ENCODE measurements at places on chromosomes 5 and 9. TPM values are rescaled to one million over a fixed set of nuclear protein-coding genes. Genes with fewer than 3 reads are reported as not detected.

DNA sequence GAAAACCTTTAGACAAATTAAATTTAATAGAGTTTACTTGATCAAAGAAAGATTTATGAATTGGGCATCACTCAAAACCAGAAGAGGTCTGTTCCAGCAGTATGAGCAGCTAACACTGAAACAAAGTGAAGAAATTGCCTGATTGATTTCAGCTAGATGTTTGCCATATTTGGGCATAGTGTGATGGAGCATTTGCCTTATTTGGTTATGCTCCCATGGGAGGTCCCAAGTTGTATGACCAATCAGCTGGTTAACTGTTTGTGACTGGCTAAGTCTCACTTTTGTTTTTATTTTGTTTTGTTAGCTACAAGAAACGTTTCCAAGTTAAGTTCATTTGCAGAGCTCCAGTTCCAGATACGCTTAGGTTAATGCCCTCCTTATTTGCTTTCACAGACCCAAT is 53.3 kb upstream of the LMNB1 start:
- no peaks in the 10 kb centered on the region for H3K4me1 ChIP-seq
- no peak overlapping the region for H3K4me3 ChIP-seq
- no peaks in the 10 kb centered on the region for H3K27me3 ChIP-seq
- DNase-seq: no peak

- no peak overlapping the region for H3K4me3 ChIP-seq
- peaks cover 4% of the 10 kb centered on the region for H3K27me3 ChIP-seq
- no peak for DNase-seq
- no peaks in the 10 kb centered on the region for H3K36me3 ChIP-seq
- H3K27ac ChIP-seq: no peak overlapping the region
These were observed 103.2 kb upstream of the VCAN start for GRCh38 chr5:83368319-83368718.

Gene CDH9
- total RNA-seq: not detected

DNA sequence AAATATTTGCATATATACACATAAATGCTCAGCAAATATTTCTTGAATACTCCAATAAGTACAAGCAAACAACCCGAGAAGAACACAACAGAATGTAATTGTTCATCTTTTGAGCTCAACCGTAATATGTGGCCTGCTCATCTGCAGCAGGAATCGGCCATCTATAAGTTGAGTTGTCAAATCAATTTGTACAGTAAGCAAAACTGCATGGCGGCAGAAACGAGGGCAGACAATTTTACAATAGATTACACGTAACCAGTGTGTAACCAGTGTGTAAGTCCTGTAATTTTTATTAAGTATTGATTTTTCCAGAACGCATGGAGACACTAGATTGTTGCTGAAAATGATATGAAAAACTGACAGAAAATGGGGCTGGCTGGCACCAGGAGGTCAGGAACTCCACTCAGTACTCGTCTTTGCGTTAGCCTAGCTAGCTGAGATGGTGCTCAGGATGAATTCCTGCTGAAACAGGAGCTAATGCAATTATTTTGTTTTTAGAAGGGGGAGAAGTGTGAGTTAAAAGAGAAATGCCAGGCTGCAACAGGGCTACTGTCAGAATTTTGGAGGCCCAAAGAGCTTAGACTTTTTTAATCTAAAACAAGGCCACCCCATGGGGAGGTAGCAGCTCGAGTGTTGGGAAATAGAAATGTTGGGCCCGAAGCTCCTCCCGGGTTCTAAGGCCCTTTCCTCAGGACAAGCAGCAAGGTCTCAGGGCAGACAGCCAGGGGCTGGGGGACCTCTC is 682 bp downstream of the DHX29 start:
- H3K4me1 ChIP-seq: no peaks in the 10 kb centered on the region
- H3K27ac ChIP-seq: no peak overlapping the region
- no peak for DNase-seq
- no peak overlapping the region for H3K4me3 ChIP-seq

Gene DOLPP1
- total RNA-seq: 21.4 TPM

Gene PDE6A
- not detected for total RNA-seq

GRCh38 chr9:105656131-105656921 is 5.9 kb upstream of the TAL2 start:
- peaks cover 25% of the 10 kb centered on the region for H3K4me1 ChIP-seq
- H3K27me3 ChIP-seq: peaks cover 3% of the 10 kb centered on the region
- H3K4me3 ChIP-seq: peak overlapping the region; percentile 88
- peak; percentile 50 for DNase-seq

DNA sequence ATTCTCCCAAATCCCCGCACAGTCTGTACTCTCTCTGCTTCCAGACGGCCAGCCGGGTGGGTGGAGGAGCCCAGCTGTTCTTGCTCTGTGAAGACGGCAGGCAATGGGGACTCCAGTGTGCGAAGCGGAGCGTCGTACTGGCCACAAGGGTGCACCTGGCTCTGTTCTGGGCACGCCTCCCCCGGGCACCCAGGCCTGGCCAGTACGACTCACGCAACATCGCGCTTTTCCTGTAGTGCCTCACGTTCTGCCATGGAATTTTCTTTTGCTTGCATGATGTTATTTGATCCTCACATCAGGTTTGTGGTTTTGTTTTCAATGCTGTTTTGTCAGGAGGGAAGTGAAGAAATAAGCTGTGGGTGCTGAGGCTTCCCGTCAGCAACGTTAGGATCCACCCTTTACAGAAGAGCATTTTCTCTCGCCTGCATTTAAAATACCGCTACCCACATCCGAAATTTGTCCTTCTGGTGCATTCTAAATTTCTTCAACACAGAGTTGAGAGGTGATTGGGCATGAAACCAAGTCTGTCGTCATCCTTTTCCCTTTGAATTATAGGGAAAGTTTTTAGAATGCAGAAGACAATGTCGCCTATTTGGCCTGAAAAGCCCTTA is 311.7 kb downstream of the TRIM36 start:
- peaks cover 11% of the 10 kb centered on the region for H3K4me1 ChIP-seq
- no peak overlapping the region for H3K4me3 ChIP-seq
- no peaks in the 10 kb centered on the region for H3K27me3 ChIP-seq
- no peak for DNase-seq

- peak; percentile 4 for DNase-seq
- H3K36me3 ChIP-seq: no peaks in the 10 kb centered on the region
- H3K27me3 ChIP-seq: peaks cover 2% of the 10 kb centered on the region
- peaks cover 44% of the 10 kb centered on the region for H3K4me1 ChIP-seq
- peak overlapping the region; percentile 92 for H3K27ac ChIP-seq
- H3K4me3 ChIP-seq: peak overlapping the region; percentile 6
These were observed 50.3 kb downstream of the MAN2A1 start for GRCh38 chr5:109739741-109740728.

- no peak for DNase-seq
- H3K27me3 ChIP-seq: no peaks in the 10 kb centered on the region
- H3K4me1 ChIP-seq: no peaks in the 10 kb centered on the region
- H3K36me3 ChIP-seq: no peaks in the 10 kb centered on the region
- H3K27ac ChIP-seq: no peak overlapping the region
- H3K4me3 ChIP-seq: no peak overlapping the region
These were observed 487.4 kb upstream of the RIOK2 start for GRCh38 chr5:97670447-97670846.

DNA sequence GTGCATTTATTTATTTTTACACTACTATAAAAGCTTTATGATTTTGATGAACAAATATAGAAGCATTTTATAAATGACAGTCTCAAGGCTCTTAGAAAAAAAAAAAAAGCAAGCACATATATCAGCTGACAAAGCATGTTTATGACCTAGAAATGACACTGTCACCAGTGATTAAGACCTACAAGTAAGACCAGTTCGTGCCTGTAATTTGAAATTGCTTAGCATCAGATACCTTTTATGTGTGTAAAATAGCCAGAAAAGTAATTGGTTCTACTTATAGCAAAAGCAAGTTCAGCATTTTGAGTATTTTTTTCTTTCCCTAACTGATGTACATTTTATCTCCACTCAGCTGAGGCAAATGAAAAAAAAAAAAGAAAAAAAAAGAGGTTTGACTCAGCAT is 808.4 kb downstream of the CDH18 start:
- no peak overlapping the region for H3K4me3 ChIP-seq
- H3K4me1 ChIP-seq: no peaks in the 10 kb centered on the region
- no peak overlapping the region for H3K27ac ChIP-seq
- H3K36me3 ChIP-seq: no peaks in the 10 kb centered on the region

DNA sequence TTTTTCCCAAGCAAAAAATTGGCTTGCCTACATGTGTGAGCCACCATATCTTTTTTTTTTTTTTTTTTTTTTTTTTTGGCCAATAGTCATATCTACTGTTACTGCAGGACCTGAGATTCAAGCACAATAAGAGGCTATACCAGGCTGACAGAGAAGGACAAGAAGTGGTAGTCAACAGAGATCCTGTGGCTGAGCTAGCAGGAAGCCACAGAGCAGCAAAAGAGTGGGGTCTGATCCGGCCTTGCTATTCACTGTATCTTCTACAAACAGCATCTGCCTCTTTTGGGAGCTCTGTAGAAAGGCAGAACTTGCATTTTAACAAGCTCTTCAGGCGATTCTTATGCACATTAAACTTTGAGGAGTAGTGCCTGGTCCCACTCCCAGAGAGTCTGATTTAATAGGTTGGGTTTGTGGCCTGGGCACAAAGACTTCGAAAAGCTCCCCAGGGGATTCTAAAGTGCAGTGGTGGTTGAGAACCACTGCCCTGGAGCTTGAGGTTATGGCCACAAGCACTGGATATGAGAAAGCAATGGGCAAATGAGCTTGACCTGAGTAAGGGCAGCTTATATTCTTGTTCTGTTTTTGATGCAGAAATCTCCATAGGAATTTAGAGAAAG is 162.8 kb downstream of the PIK3R1 start:
- peaks cover 3% of the 10 kb centered on the region for H3K27me3 ChIP-seq
- no peak for DNase-seq
- peaks cover 3% of the 10 kb centered on the region for H3K4me1 ChIP-seq
- H3K4me3 ChIP-seq: no peak overlapping the region
- no peak overlapping the region for H3K27ac ChIP-seq

DNA sequence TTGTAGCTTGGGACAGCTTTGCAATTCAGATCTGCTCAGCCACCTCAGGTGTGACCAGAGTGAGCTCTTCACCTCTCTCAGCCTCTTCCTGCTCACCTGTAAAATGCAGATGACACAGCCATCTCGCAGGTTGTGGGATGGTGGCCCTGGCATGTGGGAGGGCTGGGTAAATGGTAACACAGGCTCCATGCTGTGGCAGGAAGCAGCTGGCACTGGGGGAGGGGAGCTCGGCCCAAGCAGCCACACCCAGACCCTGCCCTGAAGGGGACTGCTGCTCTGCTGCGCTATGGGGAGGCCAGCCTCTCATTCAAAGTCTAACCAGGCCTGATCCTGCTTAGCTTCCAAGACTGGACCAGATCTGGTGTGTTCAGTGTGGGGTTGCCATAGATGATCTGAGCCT is 24.1 kb downstream of the PHF2 start:
- peaks cover 3% of the 10 kb centered on the region for H3K27me3 ChIP-seq
- no peak overlapping the region for H3K4me3 ChIP-seq
- H3K4me1 ChIP-seq: peaks cover 12% of the 10 kb centered on the region
- peaks cover 7% of the 10 kb centered on the region for H3K36me3 ChIP-seq
- no peak for DNase-seq

- no peak for DNase-seq
- no peaks in the 10 kb centered on the region for H3K36me3 ChIP-seq
- H3K27me3 ChIP-seq: peaks cover 4% of the 10 kb centered on the region
- no peak overlapping the region for H3K27ac ChIP-seq
- no peaks in the 10 kb centered on the region for H3K4me1 ChIP-seq
- H3K4me3 ChIP-seq: no peak overlapping the region
These were observed 29.5 kb downstream of the C5orf15 start for GRCh38 chr5:133938929-133939328.

Gene CRHBP
- total RNA-seq: 108 TPM

DNA sequence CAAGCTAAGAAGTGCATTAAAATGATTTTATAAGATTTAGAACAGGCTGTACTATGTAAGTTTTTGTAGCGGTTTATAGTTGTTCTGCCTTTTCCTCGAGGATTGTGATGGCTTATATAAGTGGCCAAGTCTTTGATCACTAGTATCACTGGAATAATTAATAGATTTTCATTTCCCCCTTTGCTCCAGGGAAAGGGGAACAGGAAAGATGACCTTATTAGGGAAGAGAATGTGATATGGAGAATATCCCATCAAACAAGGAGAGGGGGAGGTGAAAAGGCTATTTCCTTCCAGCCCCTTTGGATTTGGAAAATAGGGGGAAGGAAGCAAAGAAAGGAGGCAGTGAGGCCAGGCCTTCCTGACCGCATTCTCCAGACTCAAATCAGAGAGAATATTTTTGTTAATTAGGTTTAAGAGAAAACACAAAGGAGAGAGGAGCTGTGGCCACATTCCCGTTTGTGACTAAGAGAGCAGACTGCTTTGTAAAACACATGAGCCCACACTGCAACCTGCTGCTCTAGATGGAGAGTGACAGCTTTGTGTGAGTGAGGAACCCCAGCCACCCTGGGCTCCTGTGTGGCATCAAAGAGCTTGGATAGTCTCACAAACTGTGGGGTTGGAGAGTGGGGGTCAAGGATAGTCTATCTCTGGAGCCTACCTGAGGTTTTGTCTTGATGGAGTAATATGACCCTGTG is 359.5 kb downstream of the DTWD2 start:
- H3K27me3 ChIP-seq: peaks cover 2% of the 10 kb centered on the region
- DNase-seq: no peak
- no peak overlapping the region for H3K4me3 ChIP-seq
- no peak overlapping the region for H3K27ac ChIP-seq

DNA sequence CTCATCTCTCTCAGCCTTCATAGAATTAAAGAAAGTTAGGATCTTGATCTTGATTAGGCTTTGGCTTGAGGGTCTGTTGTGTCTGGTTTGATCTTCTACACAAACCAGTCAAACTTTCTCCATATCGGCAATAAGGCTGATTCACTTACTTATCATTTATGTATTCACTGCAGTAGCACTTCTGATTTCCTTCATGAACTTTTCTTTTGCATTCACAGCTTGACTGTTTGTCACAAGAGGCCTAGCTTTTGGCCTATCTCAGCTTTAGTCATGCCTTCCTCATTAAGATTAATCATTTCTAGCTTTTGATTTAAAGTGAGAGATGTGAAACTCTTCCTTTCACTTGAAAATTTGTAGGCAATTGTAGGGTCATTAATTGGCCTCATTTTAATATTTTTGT is 62.8 kb downstream of the SH3RF2 start:
- H3K27ac ChIP-seq: no peak overlapping the region
- H3K4me3 ChIP-seq: no peak overlapping the region
- no peak for DNase-seq
- no peaks in the 10 kb centered on the region for H3K4me1 ChIP-seq

GRCh38 chr5:24998641-24999040 is 353.9 kb upstream of the CDH10 start:
- H3K36me3 ChIP-seq: no peaks in the 10 kb centered on the region
- peaks cover 2% of the 10 kb centered on the region for H3K27me3 ChIP-seq
- no peak overlapping the region for H3K27ac ChIP-seq
- no peak overlapping the region for H3K4me3 ChIP-seq
- DNase-seq: no peak

Gene ZNG1C
- total RNA-seq: 15.2 TPM

DNA sequence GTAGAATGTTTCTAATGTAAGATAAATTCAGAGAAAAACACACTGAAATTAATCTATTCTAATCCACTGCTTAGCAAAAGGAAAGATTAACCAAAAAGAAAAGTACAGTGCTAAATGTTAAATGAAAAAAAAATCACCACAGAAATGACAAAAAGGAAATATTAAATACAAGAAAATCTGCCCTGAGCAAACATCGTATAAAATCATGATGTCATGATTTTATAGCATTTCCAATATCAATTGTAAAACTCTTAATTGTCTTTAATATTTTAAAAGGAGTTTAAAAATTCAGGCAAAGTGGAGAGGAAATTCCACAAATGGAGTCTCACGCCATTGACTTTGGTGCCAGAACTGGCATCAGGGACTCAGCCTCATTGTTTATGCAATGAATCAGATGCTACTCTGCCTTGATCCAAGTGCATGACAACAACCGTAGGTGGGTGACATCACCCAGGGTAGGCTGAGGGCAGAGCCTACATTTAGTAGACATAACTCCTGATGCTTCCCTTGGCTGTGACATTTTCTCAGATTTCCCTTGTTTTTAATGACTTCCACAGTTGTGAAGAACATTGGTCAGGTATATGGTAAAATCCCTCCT is 696.8 kb downstream of the SEMA5A start:
- no peak for DNase-seq
- H3K27ac ChIP-seq: no peak overlapping the region
- no peaks in the 10 kb centered on the region for H3K36me3 ChIP-seq
- peaks cover 8% of the 10 kb centered on the region for H3K4me1 ChIP-seq

Data from endothelial cell (in vitro differentiated cells).